ENCODE measurements at places on chromosomes 5 and 9.

DNA sequence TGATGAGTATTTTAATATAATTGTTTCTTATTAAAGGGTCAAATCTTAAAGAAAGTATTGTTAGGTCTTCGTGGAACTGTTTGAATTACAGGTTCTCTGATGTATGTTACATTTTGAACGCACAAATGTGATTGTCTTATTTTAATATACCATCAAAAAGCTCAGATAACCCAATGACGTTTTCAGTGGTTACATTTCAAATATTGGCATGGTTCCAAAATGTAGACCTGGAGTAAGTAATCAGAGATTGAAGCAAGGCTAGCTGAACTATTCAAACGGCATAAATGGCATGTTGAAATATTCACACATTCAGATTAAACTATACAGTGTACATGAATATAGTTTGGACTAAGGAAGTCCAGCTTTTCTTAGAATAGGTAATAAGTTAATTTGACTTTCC, 281.7 kb upstream of the EFNA5 start:
- no peak for DNase-seq

- no peak for DNase-seq
These were observed 302.6 kb upstream of the ADAMTS16 start for GRCh38 chr5:4837489-4838058.

DNA sequence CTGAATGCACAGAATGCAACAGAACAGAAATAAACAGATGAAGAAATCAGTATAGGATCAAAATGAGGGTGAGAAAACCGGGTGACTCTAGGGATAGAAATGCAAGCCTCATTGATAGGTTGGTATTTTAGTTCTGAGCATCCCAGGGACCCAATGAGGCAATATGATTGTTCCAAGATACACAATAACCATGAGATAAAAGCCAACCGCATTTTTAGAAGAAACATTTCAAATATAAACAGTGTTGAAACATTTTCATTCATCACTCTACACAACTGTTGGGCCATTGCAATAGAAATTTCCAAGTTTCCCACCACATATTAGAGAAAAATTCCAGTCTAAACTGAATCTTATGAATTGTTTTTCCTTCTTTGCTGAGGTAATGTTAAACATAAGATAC, 452.3 kb upstream of the PTGER4 start:
- no peak for DNase-seq

DNA sequence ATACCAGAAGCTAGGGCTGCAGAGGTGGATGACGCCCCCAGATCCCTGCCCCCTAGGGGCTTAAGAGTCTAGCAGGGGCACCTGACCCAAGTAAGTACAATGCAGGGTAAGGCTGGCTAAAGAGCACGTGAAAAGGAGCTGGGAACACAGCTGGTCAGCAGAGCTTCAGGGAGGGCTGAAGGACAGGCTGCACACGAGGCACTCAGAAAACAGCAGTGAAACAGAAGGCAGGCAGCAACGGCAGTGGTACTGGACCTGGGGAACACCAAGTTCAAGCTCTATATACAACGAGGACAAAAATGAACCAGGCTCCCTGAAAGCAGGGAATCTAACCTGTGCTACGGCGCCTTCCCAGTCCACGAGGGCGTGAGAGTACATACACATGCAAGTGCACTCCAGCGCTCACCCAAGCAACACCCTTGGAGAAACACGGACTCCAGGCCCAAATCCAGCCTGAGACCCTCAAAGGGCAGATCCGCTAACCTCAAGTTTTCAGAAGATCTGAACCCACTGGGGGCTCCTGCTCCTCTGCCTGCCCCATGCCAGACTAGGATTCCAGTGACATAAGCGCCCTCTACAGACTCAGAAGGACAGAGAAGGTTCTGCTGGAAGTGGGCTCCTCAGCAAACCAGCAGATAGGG, 57.4 kb downstream of the PSMB7 start:
- DNase-seq: no peak

DNA sequence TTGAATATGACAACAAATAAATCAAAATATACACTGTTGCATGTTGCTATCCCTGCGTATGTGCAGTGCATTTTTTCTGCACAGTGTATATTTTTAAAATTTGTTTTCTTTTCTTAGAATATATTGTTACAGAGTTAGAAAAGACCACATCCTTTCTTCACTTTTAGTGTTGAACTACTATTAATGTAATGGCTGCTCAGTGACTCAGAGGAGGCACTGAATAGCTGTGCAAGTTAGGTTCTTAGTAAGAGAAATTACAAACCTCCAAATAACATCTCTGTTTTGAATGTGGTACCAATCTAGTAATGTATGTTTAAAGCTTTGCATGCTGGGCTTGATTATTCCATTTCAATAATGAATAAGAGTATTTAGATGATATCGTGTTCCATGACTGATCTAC, 208.9 kb upstream of the PRR16 start:
- no peak for DNase-seq

GRCh38 chr9:15426019-15426418, 3.3 kb downstream of the SNAPC3 start:
- DNase-seq: no peak

GRCh38 chr5:157172403-157172802, 6.3 kb upstream of the GARIN3 start:
- DNase-seq: peak; percentile 74

- DNase-seq: no peak
These were observed 3.3 kb downstream of the PRELID1 start for GRCh38 chr5:177306674-177307543.

DNA sequence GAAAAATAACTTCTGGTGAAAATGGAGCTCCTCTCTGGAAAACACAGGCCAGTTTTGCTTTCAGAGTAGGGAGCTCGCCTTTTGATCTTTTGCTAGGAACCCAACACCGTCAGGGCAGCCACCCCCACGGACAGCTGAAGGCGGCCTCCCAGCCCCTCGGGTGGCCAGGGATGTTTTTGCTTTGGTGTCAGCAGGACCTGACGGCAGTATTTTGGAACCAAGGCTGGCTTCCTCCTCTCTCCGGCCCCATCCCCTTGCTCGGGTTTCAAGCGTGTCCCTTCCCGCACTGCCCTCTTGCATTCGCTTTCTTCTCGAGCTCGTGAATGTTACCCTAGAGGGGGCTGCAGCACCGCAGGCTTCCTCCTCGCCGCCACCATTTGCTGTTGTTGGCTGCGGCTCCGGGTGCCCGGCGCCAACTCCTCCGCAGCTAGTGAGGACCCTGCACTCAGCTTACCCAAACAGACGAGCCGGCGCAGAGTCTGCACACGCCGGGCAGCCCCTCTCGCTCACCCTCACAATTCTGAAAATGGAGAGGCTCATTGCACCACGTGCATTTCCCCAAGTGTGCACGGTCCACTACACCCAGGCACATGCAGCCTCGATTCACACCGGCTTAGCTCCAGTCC, 35.5 kb upstream of the ADAMTSL1 start:
- DNase-seq: no peak

DNA sequence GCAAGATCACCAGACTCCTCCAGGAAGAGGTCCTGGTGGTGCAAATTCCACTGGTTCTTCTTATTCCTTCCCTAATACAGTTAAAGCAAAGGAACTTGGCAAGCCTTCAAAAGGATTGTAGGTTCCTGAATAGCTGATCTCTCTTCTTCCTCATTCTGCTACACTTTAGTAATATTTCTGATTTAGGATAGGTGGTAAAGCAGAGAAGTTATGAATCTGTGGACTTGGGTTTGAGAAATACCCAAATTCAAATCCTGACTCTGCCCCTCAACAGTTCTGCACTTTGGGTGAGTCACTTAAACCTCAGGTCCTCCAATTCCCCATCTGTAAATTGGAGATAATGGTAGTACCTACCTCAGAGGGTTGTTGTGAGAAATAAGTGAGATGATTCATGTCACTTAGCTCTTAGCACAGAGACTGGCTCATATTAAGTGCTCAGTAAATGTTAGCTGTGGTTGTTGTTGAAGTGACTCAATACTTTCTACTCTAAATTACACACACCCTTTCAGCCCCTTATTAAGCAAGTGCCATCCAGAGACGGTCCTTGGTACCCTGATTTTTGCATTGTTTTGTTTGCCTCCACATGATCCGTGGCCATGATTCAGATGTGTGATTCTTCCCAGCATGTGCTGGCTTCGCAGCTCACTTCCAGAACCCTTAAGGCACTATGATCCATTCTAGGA, 5.2 kb downstream of the SH3RF2 start:
- no peak for DNase-seq

DNA sequence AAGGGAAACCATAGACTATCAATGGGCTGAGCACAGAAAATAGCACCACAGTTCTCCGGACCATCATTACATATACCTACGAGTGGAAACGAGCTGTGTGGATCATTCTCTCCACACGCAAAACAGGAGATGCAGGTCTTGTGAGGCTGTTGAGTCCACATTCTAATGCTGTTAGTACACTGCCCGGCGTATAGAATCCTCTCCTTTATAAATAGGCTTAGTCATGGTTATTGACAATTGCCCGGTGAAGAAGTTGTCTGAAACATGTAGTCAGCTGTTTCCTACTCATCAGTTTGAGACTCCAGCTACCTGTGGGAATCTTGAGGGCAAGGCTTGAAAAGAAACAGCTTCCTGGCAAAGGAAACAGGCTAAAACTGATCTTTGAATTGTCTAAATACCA, 602.0 kb upstream of the EDIL3 start:
- no peak for DNase-seq

DNA sequence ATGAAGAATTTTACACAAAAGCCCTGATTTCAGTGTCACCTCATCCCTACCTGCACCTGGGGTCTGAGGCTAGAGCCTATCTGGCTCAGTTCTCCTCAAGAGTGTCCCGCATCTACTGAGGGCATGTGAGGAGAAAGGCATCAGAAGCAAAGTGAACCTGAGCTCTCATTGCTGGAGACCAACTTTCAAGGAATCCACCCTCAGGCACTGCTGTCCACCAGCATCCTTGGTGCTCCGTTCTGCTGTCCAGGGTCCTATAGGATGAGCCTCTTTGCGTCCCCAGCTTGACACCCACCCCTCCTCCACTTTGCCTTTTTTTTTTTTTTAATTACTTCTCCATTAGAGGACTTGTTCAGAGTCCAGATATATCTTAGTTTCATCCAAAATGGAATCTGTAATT, 49.5 kb downstream of the CAMSAP1 start:
- no peak for DNase-seq

DNA sequence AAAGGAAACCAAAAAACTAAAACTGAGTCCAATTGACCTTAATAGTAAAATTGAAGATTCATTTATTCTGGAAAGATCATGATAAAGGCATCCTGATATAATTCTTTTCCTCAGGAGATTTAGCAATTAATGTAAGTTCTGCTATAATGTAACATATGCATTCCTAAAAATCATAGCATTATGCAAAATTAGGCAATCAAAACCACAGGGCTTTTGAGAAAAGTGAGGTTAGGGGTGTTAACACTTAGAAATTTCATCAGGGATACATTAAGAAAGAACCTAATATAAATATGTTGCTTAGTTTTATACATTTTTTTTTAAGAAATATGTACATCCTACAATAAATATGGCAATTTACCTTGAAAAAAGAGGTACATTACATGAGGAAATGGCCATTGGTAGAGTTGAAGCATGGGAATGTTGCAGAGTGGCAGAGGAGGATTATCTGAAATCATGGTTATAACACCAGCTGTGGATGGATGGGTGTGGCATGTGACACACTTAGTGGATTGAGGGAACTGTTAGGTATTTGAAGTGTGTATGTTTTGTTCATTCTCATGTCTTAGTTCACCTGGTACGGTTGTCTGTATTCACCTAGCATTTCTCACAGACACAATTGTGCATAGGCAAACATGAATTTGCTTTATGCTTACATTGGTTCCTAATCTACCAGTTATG, 51.1 kb downstream of the CCNH start:
- DNase-seq: no peak

DNA sequence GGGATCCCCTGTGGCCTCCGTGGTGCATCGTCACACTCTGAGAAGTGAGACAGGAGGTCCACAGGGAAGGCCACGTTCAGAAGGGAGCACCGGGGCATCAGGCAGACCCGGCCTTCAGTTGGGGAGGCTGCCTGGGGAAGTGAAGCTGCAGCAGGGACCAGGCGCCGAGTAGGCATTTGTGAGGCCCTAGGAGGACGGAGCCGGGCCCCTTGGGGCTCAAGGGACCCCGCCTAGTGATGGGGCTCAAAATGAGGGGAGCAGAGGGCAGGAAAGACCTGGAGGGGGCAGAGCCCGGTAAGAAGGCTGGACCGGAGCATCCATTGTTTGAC, 85.4 kb upstream of the FAM120A start:
- no peak for DNase-seq

- no peak for DNase-seq
These were observed 13.1 kb upstream of the SPINK13 start for GRCh38 chr5:148255456-148255855.

GRCh38 chr9:34378376-34379060, 1.8 kb upstream of the MYORG start:
- DNase-seq: no peak

GRCh38 chr5:124235576-124235975, 510.9 kb downstream of the ZNF608 start:
- DNase-seq: no peak

- no peak for DNase-seq
These were observed 123.5 kb downstream of the TRIO start for GRCh38 chr5:14266686-14267085.

- DNase-seq: no peak
These were observed 86.3 kb downstream of the PRR16 start for GRCh38 chr5:120550358-120550757.

- DNase-seq: no peak
These were observed 23.3 kb downstream of the SAR1B start for GRCh38 chr5:134609232-134609851.

DNA sequence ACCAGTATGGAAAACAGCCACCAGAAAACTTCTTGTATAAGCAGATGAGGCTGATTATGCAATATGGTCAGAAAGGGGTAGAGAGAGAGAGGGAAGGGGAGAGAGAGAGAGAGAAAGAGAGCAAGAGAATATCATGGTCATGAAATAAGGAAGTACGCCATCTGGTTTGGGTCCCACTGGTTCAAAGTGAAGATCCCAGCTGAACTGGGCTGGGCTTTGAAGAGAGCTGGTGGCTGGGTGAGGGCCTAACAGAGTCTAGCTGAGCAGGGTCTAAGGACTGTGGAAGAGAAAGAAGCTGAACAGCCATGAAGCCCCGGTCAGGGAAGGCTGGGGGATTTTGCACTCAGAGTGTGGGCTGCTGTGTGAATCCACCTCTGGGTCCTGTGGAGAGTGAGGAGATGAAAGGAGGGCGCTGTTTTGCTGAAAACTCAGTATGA, 14.6 kb downstream of the TRIM14 start:
- no peak for DNase-seq

DNA sequence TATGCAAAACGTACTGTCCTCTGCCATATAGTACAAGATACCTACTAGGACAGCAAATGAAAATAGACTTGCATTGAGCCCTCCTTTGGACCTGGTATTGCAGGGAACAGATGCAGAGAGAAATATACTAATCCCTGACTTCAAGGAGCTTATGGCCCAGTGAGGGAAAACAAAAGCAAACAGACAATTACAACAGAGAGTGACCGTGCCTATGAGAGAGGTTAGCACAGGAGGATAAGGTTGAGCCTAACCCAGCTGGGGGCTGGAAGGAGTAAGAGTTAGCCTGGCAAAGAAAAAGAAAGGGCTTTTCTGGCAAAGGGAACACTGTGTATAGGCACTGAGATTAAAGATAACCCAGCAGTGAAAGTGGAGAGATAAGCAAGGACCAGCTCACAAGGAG, 5.5 kb downstream of the CDC26 start:
- no peak for DNase-seq

Data from stimulated activated CD8-positive, alpha-beta memory T cell treated with anti-CD3 and anti-CD28 coated beads, Interleukin-7, amount 100 ng/mL, for 24 hours (primary cell).